Stimulated activated CD4-positive, alpha-beta T cell treated with anti-CD3 and anti-CD28 coated beads, Interleukin-1b, Interleukin-23, amount 100 ng/mL, for 48 hours (primary cell): ENCODE measurements at places on chromosomes 12 and 14.

DNA sequence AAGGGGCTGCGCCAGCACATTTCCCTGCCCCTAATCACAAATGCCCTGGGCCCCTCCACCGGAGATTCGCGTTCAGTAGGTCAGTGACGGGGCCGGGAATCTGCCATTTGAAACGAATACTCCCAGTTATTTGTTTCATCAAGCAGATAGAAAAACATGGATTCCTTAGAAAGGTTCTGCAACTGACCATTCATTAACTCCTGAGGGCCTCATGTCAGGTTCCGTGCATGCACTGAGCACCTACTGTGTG lies 25.6 kb upstream of the UBC start:
- no peak for DNase-seq

DNA sequence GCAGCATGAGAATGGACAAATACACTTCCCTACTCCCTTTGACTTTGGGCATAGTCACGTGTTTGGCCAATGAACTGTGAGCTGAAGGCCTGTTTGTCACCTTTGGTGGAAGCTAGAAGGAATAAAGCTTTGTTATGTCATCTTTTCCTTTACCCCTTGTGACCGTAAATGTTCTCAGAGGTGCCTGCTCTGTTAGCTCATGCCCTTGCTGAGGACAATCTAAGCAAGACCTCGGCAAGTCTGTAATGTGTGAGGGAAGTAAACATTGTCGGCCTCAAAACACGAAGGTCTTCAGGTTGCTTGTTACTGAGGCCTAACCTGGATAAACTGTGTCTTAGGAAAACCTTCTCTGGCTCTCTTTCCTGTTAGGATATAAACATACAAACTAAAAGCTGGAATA lies 354.2 kb downstream of the TMEM132D start:
- DNase-seq: no peak

GRCh38 chr14:61253064-61253738 lies 27.9 kb downstream of the TMEM30B start:
- no peak for DNase-seq

DNA sequence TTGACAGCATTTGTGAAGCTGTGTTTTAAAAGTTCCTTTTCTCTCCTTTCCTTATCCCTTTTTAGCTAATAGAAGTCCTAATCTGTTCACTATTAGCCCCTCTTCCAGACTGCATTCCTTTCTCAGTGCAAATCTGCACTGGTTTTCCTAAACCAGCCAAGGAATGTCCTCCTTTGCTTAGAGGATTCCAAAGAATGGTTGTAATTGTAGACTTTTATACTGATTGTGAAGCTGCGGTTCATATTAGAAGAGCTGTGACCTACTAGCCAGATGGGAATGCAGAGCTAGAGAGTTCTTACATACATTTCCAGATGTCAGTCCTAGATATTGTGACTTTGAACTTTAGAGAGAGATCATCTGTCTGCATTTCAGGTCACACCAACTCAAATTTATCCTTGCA lies 79.8 kb downstream of the MYRFL start:
- no peak for DNase-seq

DNA sequence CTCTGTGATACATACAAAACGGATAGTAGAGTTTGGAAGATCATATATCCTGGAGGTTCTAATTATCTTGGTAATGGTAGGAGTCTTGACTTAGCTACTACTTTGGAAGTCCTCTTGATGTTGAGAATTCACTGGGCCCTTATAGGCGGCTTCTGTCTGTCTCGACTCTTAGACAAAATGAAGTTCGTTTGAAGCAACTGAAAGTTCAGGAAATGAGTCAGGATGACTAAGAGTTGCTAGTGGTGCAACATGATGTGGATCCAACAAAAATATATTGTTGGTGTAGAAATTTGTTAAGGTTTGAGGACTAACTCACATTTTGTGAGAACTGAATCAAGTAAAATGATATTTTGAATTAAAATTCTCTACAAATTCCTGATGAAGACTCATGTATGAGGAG lies 272.7 kb downstream of the AEBP2 start:
- DNase-seq: no peak

- DNase-seq: no peak
These were observed 52.4 kb upstream of the CAPRIN2 start for GRCh38 chr12:30806989-30807694.

- DNase-seq: no peak
These were observed 226.9 kb upstream of the PLXNC1 start for GRCh38 chr12:93921521-93921920.

DNA sequence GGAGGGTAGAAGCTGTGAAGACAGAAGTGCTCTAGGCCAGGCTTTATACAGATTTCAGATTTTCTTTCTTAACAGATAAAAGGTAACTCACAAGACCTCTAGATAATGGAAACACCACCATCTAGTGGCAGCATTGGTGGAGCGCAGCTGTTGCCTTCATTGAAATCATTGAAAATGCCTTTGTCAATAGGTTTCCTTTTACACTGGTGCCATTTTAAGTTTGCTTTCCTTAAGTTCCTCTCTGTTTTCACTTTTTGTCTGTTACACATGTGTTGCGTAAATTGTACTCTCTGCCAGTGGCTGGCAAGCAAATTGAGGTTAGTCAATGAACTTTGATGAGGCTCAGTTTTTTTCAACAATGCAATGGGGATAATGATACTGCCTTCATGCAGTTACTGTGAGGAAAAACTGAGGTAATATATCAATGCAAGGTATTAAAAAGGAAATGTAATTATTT lies 31.1 kb downstream of the ALDH1L2 start:
- peak; percentile 75 for DNase-seq

GRCh38 chr12:26554332-26554731 lies 278.7 kb downstream of the ITPR2 start:
- DNase-seq: no peak

DNA sequence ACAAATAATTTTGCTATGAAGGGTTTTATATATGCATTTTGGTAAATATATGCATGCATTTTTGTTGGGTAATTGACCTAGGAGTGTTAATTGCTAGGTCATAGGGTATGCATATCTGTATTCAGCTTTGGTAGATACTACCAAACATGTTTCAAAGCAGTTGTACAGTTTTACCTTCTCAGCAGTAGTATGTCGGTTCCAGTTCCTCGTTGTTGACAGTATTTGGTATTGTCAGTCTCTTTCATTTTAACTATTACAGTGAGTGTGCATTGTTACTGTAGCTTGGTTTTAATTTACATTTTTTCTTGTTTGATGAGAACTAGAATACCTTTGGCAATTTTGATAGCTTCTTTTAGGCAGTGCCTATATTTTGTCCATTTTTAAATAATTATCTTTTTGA lies 98.9 kb downstream of the ARID2 start:
- no peak for DNase-seq
